Vagina (tissue), 2 donors: ENCODE measurements at places on chromosomes 6 and 20. TPM values are rescaled to one million over a fixed set of nuclear protein-coding genes. Genes with fewer than 3 reads are reported as not detected.

DNA sequence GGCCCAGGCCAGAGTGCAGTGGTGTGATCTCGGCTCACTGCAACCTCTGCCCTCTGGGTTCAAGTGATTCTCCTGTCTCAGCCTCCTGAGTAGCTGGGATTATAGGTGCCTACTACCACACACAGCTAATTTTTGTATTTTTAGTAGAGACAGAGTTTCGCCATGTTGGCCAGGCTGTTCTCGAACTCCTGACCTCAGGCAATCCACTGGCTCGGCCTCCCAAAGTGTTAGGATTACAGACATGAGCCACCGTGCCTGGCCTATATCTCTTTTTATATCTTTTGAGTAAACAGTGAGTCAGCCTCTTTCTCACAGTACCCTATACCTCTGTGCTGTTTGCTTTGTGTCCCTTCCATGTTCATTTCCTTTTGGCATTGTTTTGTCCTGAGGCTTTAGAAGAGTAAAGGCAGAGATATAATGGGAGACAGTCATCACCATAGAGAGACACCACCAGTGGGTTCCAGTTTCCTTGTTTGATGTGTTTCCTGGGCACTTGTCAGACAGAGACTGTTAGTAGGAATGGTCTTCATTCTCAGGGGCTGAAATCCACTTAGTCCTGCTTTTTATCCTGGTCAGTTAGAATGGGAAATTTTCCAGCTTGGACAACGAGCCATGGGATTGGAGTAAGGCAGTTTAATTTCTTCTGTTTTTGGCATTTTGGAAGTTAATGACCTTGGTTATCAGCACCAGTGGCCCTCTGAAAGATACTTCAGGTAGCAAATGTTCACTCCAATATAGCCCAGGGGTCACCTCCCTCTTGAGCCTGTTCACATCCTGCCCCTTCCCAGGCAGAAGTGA is 32.2 kb upstream of the ASXL1 start:
- no peak for DNase-seq
- no peaks in the 10 kb centered on the region for H3K27me3 ChIP-seq
- H3K36me3 ChIP-seq: no peaks in the 10 kb centered on the region
- H3K4me3 ChIP-seq: no peak overlapping the region
- H3K4me1 ChIP-seq: no peaks in the 10 kb centered on the region

GRCh38 chr6:139270249-139270648 is 21.5 kb downstream of the TXLNB start:
- H3K36me3 ChIP-seq: no peaks in the 10 kb centered on the region
- DNase-seq: no peak
- no peak overlapping the region for H3K4me3 ChIP-seq
- no peaks in the 10 kb centered on the region for H3K27me3 ChIP-seq
- H3K4me1 ChIP-seq: no peaks in the 10 kb centered on the region
- no peak overlapping the region for H3K27ac ChIP-seq

- H3K36me3 ChIP-seq: no peaks in the 10 kb centered on the region
- no peaks in the 10 kb centered on the region for H3K27me3 ChIP-seq
- no peak overlapping the region for H3K4me3 ChIP-seq
- no peaks in the 10 kb centered on the region for H3K4me1 ChIP-seq
- DNase-seq: no peak
- H3K27ac ChIP-seq: no peak overlapping the region
Measured at GRCh38 chr20:46000262-46000996, 8.3 kb upstream of the MMP9 start.

GRCh38 chr6:36698871-36699271 is 1.2 kb downstream of the RAB44 start:
- H3K4me3 ChIP-seq: no peak overlapping the region
- H3K36me3 ChIP-seq: no peaks in the 10 kb centered on the region
- H3K27ac ChIP-seq: no peak overlapping the region
- no peaks in the 10 kb centered on the region for H3K4me1 ChIP-seq

- no peak for DNase-seq
- no peaks in the 10 kb centered on the region for H3K36me3 ChIP-seq
- peaks cover 38% of the 10 kb centered on the region for H3K4me1 ChIP-seq
Measured at GRCh38 chr20:53736757-53737395, 143.2 kb upstream of the ZNF217 start.

GRCh38 chr6:46509063-46509462 is 17.8 kb upstream of the RCAN2 start:
- no peaks in the 10 kb centered on the region for H3K27me3 ChIP-seq
- H3K4me3 ChIP-seq: no peak overlapping the region
- DNase-seq: no peak
- H3K27ac ChIP-seq: no peak overlapping the region

- H3K27ac ChIP-seq: peak overlapping the region; percentile 43
- H3K4me3 ChIP-seq: no peak overlapping the region
- H3K27me3 ChIP-seq: no peaks in the 10 kb centered on the region
- no peaks in the 10 kb centered on the region for H3K36me3 ChIP-seq
Measured at GRCh38 chr6:4973982-4974745, 29.7 kb downstream of the RPP40 start.

- H3K27ac ChIP-seq: no peak overlapping the region
- H3K4me1 ChIP-seq: peaks cover 4% of the 10 kb centered on the region
- peaks cover 4% of the 10 kb centered on the region for H3K36me3 ChIP-seq
- DNase-seq: no peak
- H3K4me3 ChIP-seq: no peak overlapping the region
- H3K27me3 ChIP-seq: no peaks in the 10 kb centered on the region
Measured at GRCh38 chr6:75150685-75151412, 55.0 kb downstream of the COL12A1 start.

- H3K4me1 ChIP-seq: no peaks in the 10 kb centered on the region
- no peaks in the 10 kb centered on the region for H3K36me3 ChIP-seq
- H3K27ac ChIP-seq: no peak overlapping the region
Measured at GRCh38 chr6:51414361-51414760, 595.7 kb downstream of the TFAP2B start.

DNA sequence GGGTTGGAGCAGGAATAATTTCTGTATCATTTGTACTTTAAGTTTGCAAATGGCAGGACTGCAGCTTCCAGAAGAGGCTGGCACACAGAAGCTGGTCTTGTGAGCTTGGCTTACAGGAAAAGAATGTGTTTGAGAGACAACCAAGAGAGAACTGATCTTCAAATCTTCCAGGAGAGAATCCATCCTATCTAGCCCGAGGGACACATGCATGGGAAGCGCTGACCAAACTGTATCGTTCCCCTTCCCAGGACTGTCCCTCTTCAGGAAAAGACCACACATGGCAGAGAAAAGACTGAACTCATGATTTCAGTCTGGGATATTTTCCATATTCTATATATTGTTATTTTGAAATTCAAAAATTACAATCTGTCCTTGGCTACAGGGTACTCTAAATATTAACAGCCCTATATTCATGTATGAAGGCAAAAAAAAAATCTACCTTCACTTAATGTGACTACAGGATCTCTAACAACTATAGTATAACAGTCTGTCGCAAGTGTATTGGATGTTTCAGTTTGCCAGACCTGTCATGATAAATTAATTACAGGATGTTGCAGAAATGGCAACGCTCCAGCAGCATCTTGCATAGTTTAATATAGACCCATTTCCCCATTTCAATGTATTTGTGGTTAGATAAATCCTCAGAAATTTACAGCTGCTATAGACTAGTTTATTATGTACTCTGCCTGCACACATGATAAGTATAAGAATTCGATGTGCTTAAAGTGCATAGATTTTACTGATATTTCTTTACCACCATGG is 99.4 kb downstream of the MYB start:
- no peaks in the 10 kb centered on the region for H3K36me3 ChIP-seq
- no peak overlapping the region for H3K4me3 ChIP-seq
- no peaks in the 10 kb centered on the region for H3K4me1 ChIP-seq
- H3K27me3 ChIP-seq: no peaks in the 10 kb centered on the region

GRCh38 chr20:50054626-50055511 is 58.1 kb downstream of the UBE2V1 start:
- DNase-seq: no peak
- H3K4me1 ChIP-seq: peaks cover 28% of the 10 kb centered on the region
- no peak overlapping the region for H3K27ac ChIP-seq
- no peaks in the 10 kb centered on the region for H3K27me3 ChIP-seq

DNA sequence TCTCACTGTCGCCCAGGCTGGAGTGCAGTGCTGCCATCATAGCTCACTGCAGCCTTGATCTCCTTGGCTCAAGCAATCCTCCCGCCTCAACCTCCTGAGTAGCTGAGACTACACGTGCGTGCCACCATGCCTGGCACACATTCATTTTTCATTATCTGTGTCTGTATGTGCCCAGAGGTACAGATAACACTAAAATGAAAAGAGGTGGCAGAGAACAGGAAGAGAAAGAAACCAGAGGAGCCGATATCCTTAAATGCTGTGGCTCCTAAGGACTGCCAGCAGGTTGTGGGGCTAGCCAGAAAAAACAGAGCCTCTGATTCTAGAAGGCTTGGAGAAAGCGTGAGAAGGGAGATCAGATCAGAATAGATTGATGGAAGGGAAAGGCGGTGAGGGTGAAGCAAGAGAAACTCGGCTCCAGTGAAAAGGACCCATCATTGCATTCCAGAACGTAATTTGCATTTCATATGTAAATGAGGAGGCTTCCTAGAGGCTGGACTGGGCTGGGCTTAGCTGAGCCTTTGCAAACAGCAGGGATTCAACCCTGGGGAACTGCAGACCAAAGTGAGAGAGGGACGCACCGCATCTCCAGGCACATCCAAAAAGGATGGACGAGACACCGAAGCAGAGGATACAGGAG is 64.2 kb downstream of the GCNT2 start:
- no peak overlapping the region for H3K27ac ChIP-seq
- no peaks in the 10 kb centered on the region for H3K27me3 ChIP-seq
- no peak for DNase-seq

ADGRB3 gene
- total RNA-seq: 2.7 TPM

HFE gene
- total RNA-seq: 7.6 TPM

KCNS1 gene
- not detected for total RNA-seq

PCED1A gene
- total RNA-seq: 22.1 TPM
